ENCODE measurements at places on chromosomes 3 and 15. TPM values are rescaled to one million over a fixed set of nuclear protein-coding genes. Genes with fewer than 3 reads are reported as not detected.

CALML4 gene
- polyA plus RNA-seq, result 0.43 TPM

RAD51 gene
- polyA plus RNA-seq, result not detected

SCAMP5 gene
- polyA plus RNA-seq, result 104 TPM

MAP6D1 gene
- 2.8 TPM for polyA plus RNA-seq

GP5 gene
- 0.16 TPM for polyA plus RNA-seq

AADAC gene
- polyA plus RNA-seq, result not detected

KNL1 gene
- polyA plus RNA-seq, result 0.38 TPM

LRRIQ4 gene
- polyA plus RNA-seq, result not detected

SERPINI1 gene
- 150 TPM for polyA plus RNA-seq

NCBP2 gene
- 145 TPM for polyA plus RNA-seq

HYKK gene
- polyA plus RNA-seq, result not detected

ITIH1 gene
- not detected for polyA plus RNA-seq

CYP8B1 gene
- not detected for polyA plus RNA-seq

RLBP1 gene
- 0.16 TPM for polyA plus RNA-seq

C3orf52 gene
- not detected for polyA plus RNA-seq

ITGB5 gene
- polyA plus RNA-seq, result 1.2 TPM

RASGRF1 gene
- polyA plus RNA-seq, result 11.0 TPM

DIPK2A gene
- polyA plus RNA-seq, result 9.5 TPM

SLC22A14 gene
- polyA plus RNA-seq, result 0.16 TPM

CDHR4 gene
- not detected for polyA plus RNA-seq

NOX5 gene
- polyA plus RNA-seq, result not detected

PDHB gene
- polyA plus RNA-seq, result 154 TPM

KBTBD13 gene
- not detected for polyA plus RNA-seq

MEX3B gene
- 38.8 TPM for polyA plus RNA-seq

GOLGA8N gene
- 0.61 TPM for polyA plus RNA-seq

ARRDC4 gene
- polyA plus RNA-seq, result 39.7 TPM

ARMC8 gene
- 85.6 TPM for polyA plus RNA-seq

SLC28A2 gene
- not detected for polyA plus RNA-seq

ERICH6 gene
- not detected for polyA plus RNA-seq

TTLL13 gene
- 0.33 TPM for polyA plus RNA-seq

ZNF80 gene
- 0.17 TPM for polyA plus RNA-seq

ILDR1 gene
- polyA plus RNA-seq, result not detected

PCSK6 gene
- 1.4 TPM for polyA plus RNA-seq

CIP2A gene
- 32.0 TPM for polyA plus RNA-seq

CLDN16 gene
- not detected for polyA plus RNA-seq

TTC23 gene
- polyA plus RNA-seq, result 6.2 TPM

PAQR5 gene
- polyA plus RNA-seq, result not detected

DAPK2 gene
- polyA plus RNA-seq, result 0.18 TPM

Measured in neural cell (in vitro differentiated cells).